ENCODE measurements at places on chromosomes 5 and 9.

GRCh38 chr9:89501311-89501898 lies 3.5 kb upstream of the SEMA4D start:
- DNase-seq = no peak

- DNase-seq = no peak
Measured at GRCh38 chr5:111165058-111165457, 59.1 kb upstream of the CAMK4 start.

- no peak for DNase-seq
Measured at GRCh38 chr9:91519520-91520277, 96.1 kb upstream of the NFIL3 start.

DNA sequence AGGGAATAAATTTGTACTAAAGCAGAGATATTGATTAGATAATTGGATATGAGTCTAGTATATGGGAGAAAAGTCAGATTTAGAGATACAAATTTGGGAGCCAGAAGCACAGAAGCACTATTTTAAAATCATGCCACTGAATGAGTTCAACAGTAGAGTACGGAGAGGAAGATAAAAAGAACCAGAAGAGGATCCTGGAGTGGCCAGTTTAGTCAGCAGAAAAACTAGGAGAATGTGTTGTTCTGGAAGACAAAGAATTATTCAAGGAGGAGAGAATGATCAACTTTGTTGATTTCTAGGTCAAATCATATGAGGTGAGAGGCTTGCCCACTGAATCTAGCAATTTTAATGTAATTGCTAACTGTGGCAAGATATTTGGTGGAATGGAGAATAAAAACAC lies 67.0 kb downstream of the NIPBL start:
- no peak for DNase-seq

GRCh38 chr5:159340511-159340910 lies 10.2 kb upstream of the IL12B start:
- no peak for DNase-seq

- no peak for DNase-seq
Measured at GRCh38 chr9:1001838-1002237, 25.4 kb downstream of the DMRT3 start.

DNA sequence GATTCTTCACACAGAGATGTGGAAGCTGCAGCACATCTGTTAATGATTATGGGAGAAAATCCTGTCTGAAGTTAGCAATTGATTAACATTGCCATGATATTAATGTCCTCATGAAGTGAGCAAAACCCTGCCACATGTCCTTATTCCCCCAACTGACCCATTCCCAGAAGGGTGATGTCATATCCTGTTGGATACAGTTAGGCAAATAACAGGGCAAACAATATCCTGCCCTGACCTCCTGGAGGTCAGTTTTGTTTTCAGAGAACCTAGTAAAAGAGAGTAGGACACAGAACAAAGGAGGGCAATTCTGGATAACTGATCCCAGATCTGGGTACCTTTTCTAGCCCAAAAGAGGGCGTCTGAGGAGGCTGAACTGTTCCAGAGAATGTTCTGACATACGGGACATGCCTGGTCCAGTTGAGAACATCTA lies 11.0 kb downstream of the ABLIM3 start:
- no peak for DNase-seq

DNA sequence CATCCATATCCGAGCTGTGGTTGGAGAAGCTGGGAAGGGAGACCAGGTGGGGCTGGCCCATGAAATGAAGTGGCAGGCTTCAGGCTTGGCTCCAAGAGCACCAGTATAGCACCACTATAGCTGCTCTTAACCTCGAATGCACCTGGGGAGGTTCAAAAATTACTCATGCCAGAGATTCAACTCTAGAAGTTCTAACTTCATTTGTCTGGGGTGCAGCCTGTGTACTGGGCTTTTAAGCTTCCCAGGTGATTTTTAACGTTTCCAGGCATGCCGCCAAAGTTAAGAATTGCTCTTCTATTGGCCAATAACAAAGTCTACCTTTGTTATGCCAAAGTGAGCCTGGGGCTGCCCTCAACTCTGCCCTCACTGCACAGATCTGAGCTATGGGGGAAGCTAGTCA lies 458 bp downstream of the PRSS3 start:
- no peak for DNase-seq

- DNase-seq = no peak
Measured at GRCh38 chr5:135862744-135863143, 28.3 kb downstream of the SLC25A48 start.

DNA sequence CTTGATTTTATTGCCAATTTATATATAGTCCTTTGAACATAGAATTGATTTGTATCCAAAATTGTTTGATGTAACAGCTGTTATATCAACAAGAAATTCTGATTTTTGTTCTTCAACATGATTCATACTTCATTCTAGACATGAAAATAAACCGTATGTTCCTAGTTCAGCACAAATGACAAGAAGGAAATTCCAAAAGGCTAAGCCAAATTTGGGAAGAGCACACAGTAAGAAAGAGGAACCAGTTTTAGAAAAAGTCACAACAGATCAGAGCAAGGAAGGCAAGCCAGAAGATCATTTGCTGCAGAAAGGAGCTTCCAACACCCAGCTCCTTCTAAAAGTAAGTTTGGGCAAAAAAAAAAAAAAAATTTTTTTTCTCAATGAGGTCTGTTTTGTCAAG lies 65.0 kb upstream of the MCCC2 start:
- no peak for DNase-seq

DNA sequence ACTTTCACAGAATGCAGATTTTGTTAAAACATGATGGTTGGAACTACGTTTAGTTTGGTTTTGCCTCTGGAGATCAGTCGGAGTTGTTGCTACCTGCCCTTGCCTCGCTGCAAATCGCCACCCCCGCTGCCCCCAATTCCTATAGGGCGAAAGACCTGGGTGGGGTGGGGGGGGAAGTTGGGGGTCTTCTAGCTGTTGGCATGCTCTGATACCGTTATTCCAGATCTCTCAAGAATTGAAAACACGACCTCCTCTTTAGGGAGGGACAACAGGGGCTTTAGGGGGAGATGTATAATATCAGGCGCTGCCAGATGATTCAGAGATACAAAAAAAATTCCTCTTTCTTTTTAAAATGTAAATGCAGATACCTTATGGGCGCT lies 36.4 kb upstream of the NFIB start:
- DNase-seq = no peak

GRCh38 chr9:115192835-115193525 lies 75.0 kb upstream of the TNC start:
- no peak for DNase-seq

DNA sequence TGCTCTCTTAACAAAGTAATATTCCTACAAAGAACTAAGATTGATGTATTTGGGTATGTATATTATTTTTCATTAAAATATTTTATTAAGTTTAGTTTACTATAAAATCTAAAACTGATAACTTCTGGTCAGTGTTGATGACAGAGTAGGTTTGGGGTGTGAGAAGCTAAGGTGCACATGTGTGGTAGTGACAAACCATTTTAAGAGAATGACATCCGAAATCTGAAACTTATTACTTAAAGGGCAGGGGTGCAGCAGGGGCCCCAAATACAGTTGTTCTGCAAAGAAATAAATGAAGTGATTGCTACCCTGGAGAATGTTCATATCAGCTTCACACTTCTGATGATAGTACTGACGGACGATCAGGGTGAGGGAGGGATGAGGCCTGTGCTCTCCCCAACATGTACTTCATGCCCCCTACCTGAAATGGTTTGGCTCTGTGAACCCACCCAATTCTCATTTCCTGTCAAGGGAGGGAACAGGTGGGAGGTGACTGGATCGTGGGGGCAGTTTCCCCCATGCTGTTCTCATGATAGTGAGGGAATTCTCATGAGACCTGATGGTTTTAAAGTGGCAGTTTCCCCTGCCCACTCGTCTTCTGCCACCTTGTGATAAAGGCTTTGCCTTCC lies 125.3 kb upstream of the RFX3 start:
- no peak for DNase-seq

- no peak for DNase-seq
Measured at GRCh38 chr9:38200431-38200830, 131.4 kb upstream of the SHB start.

- DNase-seq = no peak
Measured at GRCh38 chr5:137142346-137142745, 356.8 kb downstream of the SPOCK1 start.

GRCh38 chr5:34040472-34040871 lies 2.5 kb downstream of the C1QTNF3 start:
- no peak for DNase-seq

DNA sequence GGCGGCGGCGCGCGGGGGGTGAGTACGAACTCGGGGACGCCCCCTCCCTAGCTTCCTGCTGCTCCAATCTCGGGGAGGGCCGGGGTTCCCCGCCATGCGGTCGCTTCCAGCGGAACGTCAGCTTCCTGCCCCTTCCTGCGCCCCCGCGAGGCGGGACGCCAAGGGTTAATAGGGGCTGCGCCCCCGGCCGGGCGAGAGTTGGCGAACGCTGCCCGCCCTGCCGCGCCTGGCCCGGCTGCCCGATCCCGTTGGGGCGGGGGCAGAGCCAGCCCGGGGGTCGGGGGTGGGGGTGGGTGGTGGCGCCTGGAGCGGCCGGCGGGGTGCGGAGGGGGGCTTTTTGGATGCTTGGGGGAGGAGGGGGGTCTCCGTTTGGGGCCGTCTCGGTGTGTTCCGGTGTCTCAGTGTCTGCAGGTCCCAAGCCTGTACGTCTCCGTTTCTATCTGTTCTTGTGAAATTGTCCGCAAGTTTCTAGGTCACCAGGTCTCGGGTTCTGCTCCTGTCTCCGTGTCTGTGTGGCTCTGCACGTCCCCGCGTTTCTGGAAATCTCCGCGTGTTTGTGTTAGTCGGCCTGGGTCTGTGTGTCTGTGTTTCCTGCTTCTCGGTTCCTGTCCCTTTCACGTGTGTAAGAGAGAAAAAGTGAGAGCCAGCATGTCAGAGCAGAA lies 789 bp downstream of the COL27A1 start:
- peak; percentile 13 for DNase-seq

- DNase-seq = peak; percentile 49
Measured at GRCh38 chr5:148957591-148958202, 105.2 kb downstream of the SH3TC2 start.

- no peak for DNase-seq
Measured at GRCh38 chr9:125425170-125425897, 163.7 kb downstream of the GAPVD1 start.

- DNase-seq = no peak
Measured at GRCh38 chr5:142474431-142475094, 149.7 kb upstream of the SPRY4 start.

- no peak for DNase-seq
Measured at GRCh38 chr9:85726737-85727136, 15.0 kb downstream of the AGTPBP1 start.

DNA sequence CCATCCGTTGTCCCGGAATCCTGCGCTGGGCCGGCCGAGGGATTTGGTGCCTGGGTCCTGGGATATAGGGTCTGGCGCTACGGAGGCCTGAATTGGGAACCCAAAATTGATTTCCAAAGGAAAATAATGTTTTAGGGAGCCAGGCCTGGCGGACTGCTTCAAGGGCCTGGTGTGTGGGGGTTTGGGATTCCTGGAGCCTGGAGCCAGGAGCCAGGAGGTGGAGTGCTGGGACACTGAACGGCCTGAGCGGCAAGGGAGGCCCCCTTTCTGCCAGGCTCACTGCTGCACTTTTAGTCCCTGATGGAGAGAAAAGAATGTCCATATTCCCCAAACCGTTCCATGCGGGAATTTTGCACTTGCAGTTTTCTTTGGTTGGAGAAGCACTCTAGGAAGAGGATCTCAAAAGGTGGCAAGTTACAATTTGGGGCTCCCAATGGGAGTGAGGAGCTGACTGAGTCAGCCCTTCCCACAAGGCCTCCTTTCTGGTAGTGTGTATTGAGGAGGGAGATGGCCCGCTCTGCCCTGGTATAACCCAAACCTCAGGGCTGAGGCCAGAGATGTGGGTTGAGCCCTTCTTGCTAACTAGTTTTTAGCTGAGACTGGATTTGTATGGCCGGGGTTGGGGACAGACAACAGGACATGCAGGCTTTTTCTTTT lies 2.2 kb downstream of the LMX1B start:
- no peak for DNase-seq

GRCh38 chr9:8812888-8813287 lies 1013.3 kb upstream of the DMAC1 start:
- no peak for DNase-seq

- no peak for DNase-seq
Measured at GRCh38 chr5:109328626-109329025, 81.1 kb downstream of the PJA2 start.

DNA sequence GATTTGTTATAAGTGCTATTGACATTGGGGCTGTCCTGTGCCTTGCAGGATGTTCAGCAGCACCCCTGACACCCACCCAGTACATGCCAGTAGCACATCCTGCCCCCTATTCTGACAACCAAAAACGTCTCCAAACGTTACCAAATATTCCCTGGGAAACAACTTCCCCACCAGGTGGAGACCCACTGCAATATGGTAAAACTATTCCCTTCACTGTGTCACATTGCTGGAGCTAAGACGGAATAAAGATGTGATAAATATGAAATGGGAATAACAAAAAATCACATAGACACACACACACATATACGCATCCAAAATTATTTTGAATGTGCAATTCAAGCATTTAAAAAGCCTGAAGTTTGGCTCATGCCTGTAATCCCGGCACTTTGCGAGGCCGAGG lies 874.3 kb upstream of the DMAC1 start:
- no peak for DNase-seq

- DNase-seq = no peak
Measured at GRCh38 chr9:122029898-122030297, 63.2 kb downstream of the TTLL11 start.

DNA sequence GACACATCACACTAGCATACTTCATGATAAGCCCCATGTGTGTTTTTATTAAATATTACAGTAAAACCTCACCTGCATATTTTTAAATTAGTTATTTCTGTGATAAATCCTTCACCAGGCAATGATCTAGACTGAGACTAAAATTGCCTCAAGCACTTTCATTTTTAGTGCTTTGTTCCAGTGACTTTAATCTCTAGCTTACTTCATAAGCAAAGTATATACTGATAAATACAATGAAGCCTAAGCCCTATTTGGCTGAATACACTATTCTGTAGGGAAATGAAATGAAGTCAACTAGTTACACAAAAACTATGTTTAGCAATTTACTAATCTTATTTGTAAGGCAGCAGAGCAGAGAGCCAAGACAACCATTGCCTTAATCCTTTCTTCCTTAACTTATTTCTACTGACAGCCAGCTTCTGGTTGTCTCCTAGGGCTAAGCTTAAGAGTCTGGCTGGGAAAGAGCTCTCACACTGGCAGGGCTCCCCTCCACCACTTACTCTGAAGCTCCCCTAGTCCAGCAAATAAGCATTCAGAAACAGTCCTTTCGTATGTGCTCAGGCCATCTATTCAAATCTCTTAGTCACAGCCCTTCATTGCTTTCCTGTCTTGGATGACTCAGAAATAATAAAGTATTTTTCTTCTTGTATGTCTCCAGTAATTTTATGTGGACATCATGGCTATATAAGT lies 31.4 kb upstream of the MTAP start:
- no peak for DNase-seq

All from memory B cell (primary cell).